ENCODE measurements at places on chromosomes 16 and 17.

DNA sequence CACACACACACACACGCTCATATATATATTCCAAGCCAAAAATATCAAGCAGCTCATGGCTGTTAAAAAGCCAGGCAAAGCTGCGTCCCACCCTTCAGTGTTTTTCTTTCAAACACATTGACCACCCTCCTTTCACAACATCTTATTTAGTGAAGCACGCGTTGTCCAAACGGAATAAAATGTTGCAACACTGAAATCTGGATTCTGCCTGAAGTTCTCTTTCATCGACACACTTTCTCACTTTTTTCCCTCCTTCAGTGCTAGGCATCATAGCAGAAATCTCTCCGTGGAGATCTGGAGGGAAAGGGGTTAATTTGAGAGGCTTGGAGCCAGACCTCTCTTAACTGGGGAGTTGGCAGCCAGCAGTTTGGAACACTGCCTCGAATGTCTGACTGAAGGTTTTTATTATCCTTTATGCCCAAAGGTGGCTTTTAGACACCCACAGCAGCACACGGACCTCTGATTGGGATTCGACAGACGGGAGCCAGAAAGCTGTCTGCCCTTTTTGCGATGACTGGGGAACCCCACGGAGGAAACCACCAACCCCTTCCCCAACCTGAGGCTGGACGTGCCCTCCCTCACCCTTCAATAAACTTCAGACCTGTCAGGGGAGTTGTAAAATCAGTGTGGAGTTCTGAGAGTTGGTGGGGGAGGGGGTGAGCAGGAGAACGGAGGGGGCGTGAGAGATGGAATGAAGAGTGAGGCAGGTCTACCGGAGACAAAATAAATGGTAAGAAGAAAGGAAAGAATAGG lies 833.6 kb upstream of the SOX9 start:
- DNase-seq: no peak

GRCh38 chr16:9658164-9658563 lies 524.1 kb downstream of the GRIN2A start:
- no peak for DNase-seq

GRCh38 chr17:80107231-80108021 lies 6.0 kb downstream of the GAA start:
- no peak for DNase-seq

- DNase-seq: no peak
Measured at GRCh38 chr16:14337303-14338191, 266.4 kb downstream of the MRTFB start.

DNA sequence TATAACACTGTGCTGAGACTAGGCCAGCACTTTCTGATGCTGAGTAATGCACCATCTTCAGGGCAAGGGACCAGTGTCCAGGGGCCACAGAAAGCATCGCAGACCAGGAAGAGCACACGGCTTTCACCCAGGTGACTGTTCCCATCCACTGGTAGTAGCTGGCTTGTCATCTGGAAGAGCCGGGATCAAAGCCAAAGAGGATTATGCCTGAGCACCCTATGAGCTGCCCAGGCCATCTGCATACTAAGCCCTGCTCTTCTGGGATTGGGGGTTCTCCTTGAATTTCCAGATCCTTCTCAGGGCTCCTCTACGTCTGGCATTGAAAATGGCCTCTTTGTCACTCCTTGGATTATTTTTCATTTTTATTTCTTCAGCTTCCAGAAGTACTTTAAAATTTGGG lies 140.7 kb downstream of the IRX3 start:
- DNase-seq: no peak

- no peak for DNase-seq
Measured at GRCh38 chr17:28735242-28735722, 6.7 kb downstream of the NEK8 start.

GRCh38 chr16:56310690-56311089 lies 114.7 kb downstream of the AMFR start:
- DNase-seq: no peak

GRCh38 chr17:59811209-59811608 lies 81.5 kb downstream of the TUBD1 start:
- no peak for DNase-seq

- no peak for DNase-seq
Measured at GRCh38 chr17:40321961-40322357, 13.0 kb downstream of the RARA start.

DNA sequence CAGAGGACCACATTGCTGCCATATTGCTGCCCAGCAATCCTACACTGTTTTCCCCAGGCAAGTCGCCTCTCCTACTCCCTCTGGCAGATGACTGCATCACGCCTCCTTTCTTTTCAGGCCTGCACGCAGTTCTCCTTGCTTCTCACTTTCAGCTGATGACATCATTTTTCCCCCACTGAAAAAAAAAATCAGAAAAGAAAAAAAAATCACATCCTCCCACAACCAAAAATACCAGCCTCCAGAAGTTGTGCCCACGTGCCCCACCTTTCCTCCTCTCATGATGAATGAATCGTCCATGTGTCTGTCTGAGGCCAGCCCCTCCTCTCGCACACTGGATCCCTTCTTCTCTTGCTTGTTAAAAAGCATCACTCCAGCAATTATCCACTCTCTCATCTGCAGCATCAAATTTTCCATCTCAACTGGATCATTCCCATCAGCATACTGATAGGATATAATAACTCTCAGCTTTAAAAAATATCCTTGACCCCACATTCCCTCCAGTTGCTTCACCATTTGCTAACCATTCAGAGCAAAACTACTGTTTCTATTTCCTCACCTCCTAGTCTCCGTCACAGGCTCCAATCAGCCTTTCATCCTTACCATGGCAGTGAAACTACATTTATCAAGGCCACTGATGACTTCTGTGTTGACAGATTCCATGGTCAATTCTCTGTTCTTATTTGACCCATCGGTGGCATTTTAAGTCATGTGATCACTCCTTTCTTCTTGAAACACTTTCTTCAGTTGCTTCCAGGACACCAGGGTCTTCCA lies 30.1 kb upstream of the DYNLL2 start:
- no peak for DNase-seq

DNA sequence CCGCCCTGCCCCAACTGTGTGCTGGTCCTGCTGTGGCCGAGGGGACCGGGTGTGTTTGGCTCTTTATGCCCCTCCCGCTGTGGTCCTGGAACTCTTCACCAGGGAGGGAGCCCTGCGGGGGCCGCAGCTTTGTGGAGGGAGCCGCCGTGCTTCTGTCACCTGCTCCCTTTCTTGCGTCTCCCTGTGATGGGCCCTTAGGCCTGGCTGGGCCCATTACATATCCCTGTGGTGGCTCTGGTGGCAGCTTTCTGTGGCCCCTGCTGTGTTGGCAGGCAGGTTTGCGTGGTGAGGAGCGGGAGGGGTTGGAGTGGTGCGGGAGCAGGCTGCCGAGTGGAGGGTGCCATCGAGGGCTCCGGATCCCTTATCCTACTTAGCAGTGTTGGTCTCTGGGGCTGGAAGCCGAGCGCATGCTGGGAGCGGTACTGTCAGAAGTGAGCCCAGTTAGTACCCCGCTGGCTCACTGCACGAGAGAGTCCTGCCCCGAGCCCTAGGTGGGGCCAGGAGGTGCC lies 60.4 kb downstream of the PDPK1 start:
- no peak for DNase-seq

DNA sequence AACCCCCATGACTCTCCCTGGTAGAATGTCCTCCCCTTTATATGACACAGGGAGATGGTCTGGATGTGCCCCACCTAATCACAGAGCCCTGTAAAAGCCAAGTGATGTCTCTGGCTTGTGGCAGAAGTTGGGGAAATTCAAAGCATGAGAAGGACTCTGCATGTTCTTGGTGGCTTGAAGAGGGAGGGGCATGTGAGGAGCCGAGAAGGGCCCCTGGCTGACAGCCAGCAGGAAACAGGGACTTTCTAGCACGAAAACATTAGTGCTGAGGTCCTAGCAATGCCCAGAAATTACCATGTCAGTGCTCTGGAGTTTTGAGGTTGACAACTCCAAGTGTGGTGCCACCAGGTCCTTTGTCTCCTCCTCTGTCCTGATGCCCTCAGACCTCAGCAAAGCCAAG lies 75.9 kb downstream of the USP22 start:
- no peak for DNase-seq

GRCh38 chr17:67273900-67274299 lies 28.9 kb upstream of the HELZ start:
- no peak for DNase-seq

- no peak for DNase-seq
Measured at GRCh38 chr17:77725846-77726245, 232.7 kb upstream of the TNRC6C start.

- no peak for DNase-seq
Measured at GRCh38 chr16:21685034-21685455, 21.3 kb downstream of the OTOA start.

DNA sequence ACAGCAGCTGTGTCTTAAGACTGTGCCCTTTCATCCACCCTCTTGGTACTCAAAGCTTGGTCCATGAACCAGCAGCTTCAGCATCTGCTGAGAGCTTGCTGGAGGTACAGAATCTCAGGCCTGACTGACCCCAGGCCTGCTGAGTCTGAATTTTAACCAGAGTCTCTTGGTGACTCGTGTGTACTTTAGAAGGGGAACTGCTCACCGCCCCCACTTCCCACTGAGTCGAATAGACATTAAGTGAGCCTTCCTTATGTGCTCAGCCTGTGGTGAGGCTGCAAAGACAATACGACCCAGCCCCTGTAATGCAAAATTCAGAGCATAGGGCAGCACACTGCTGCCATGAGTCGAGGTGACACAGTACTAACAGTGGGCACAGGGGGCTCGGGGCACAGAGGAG lies 662.8 kb downstream of the WWOX start:
- no peak for DNase-seq

- no peak for DNase-seq
Measured at GRCh38 chr16:70399381-70399780, 39.5 kb downstream of the ST3GAL2 start.

DNA sequence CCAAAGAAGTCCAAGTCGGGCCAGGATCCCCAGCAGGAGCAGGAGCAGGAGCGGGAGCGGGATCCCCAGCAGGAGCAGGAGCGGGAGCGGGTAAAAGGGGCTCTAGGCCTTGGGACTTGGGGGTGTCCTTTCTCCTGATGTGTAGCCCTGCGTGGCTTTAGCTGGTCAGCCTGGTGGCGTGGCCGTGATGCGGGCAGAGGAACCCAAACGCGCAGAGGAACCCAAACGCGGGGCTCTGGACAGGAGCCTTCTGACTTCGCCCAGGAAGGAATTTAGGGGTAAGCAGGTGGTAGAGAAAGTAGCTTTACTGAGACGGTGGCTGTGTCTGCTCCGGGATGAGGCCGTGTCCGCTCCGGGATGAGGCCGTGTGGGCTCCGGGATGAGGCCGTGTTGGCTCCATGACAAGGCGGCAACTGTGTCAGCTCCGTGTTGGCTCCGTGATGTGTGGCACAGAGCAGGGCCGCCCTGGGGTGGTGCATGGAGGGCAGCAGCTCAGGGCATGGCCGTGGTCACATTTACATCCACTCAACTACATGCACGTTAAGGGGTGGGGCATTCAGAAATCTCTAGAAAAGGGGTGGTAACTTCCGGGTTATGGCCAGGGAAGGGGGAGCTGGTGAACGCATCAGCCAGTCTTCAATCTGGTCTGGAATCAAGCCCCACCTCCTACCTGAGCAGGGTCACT lies 19.5 kb downstream of the ASPSCR1 start:
- no peak for DNase-seq

DNA sequence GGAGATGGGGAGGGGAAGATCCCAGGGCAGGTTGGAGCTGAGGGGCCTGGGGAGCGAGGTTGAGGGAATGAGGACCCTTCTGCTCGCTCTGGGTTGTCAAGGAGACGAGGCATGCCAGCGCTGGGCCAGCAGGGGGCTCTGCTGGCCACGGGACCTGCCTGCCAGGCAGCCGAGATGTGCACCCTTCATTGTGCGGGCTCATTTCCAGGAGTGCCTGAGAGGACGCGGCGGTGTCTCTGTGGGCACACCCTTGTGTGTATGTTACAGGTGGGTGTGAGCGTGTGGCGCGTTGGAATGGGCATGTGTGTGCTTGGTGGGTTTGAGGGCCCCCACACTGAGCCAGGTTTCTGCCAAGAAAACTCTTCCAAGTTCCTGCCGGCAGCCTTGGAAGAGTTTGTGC lies 15.9 kb downstream of the ARHGAP23 start:
- DNase-seq: peak; percentile 40

DNA sequence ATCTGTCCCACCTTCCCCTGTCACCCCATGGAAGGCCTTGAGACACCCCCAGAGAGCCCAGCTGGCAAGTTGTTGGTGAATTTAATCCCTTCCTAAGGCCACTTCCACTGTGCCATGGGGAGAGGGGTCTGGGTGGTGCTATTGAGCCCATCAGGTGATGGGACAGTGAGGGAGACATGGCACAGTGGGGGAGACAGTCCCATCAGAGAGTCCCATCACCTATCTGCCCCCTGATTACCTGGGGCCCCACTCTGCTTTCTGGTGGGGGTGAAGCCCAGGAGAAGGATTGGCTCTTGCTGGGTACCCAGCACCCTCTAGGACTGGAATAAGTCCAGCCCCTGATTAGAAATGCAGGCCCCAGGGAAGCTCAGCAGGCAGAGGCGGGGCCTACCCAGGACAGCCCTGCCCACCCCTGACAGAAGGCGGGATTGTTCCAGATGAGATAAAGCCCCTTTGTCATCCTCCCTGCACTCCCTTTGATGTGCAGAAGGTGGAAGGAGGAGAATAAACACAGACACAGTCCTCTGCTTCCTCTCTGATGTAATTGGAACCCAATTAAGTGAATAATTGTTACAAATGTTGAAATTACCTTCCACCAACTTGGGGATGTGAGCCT lies 18.9 kb downstream of the TMEM132E start:
- no peak for DNase-seq

DNA sequence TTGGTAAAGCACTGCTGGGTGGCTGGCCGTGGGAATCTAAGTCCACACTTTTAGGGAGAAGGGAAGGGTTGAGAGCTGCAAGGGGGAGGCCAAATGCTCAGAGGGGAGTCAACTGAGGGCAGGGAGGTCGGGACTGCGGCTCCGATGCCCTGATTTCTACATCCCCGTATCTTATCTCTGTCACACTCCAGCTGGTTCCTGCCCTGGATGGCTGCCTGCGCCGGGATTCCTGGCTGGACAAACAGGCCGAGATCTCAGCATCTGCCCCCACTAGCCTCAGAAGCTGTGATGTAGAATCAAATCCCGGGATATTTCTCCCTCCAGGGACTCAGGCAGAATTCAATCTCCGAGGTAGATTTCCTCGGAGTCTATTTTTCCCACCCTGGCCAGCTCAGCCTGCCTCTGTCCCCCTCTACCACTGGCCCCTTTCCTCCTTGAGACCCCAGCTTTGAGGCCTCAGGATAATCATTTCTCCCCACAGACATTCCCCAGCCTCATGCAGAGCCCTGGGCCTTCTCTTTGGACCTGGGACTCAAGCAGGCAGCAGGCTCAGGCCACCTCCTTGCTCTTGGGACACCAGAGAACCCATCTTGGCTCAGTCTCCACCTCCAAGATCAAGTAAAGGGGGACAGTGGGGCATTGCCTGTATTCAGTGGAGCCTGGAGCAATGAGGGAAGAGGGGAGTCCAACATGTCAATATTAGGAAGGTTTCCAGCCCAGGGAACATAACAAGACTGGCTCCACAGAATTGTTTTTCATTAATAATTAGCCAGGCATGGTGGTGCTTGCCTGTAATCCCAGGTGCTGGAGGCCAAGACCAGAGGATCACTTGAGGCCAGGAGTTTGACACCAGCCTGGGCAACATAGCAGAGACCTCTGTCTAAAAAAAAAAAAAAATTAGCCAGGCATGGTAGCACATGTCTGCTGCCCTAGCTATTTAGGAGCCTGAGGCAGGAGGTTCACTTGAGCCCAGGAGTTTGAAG lies 1.8 kb downstream of the SHBG start:
- DNase-seq: no peak

All from stimulated activated CD4-positive, alpha-beta T cell treated with anti-CD3 and anti-CD28 coated beads, Interleukin-1b, Interleukin-23, amount 100 ng/mL, for 24 hours (primary cell).